ENCODE measurements at places on chromosomes 2 and 18.
A peak's percentile ranks its signal among the peaks of the same experiment; 100 is the strongest.

- no peak for DNase-seq
Measured at GRCh38 chr2:99734236-99734635, 244.4 kb upstream of the REV1 start.

GRCh38 chr2:232113821-232114220 is 152.3 kb downstream of the DIS3L2 start:
- DNase-seq: no peak

- DNase-seq: peak; percentile 36
Measured at GRCh38 chr2:39127973-39128372, 7.1 kb upstream of the SOS1 start.

GRCh38 chr18:77146249-77147080 is 13.9 kb upstream of the MBP start:
- DNase-seq: no peak

DNA sequence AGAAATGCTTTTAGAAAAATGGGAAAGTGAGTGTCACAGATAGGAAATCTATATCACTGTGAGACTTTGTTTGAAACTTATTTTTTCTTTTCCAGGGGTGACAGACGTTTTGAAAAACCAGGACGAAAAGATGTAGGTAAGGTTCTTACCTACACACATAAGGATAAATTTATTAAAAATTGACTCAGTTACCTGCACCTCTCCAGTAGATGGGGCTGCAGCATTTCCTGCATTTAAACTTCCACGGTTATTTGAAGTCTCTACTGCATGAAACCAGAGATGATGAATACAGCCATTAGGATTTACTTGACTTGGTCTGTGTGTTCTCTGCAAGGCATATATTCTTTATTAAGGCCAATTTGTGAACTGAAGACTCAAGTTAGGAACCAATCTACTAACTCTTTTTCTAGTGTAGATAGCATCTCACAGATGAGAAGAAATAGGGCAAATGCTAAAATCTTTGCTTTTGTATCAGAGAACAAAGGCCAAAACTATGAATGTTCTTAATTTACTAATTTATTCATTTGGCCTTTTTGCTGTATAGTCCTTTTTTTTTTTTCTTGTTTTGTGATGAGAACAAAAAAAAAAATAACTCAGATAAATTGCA is 15.0 kb downstream of the KCNJ13 start:
- peak; percentile 14 for DNase-seq

- DNase-seq: no peak
Measured at GRCh38 chr18:37383036-37383785, 182.4 kb downstream of the CELF4 start.

- DNase-seq: peak; percentile 73
Measured at GRCh38 chr2:168231609-168232241, 15.7 kb downstream of the STK39 start.

GRCh38 chr2:15984368-15985255 is 44.3 kb downstream of the MYCN start:
- DNase-seq: no peak

- DNase-seq: no peak
Measured at GRCh38 chr2:122822319-122822718, 1066.9 kb downstream of the TSN start.

- peak; percentile 80 for DNase-seq
Measured at GRCh38 chr2:172931918-172932520, 143.6 kb upstream of the MAP3K20 start.

DNA sequence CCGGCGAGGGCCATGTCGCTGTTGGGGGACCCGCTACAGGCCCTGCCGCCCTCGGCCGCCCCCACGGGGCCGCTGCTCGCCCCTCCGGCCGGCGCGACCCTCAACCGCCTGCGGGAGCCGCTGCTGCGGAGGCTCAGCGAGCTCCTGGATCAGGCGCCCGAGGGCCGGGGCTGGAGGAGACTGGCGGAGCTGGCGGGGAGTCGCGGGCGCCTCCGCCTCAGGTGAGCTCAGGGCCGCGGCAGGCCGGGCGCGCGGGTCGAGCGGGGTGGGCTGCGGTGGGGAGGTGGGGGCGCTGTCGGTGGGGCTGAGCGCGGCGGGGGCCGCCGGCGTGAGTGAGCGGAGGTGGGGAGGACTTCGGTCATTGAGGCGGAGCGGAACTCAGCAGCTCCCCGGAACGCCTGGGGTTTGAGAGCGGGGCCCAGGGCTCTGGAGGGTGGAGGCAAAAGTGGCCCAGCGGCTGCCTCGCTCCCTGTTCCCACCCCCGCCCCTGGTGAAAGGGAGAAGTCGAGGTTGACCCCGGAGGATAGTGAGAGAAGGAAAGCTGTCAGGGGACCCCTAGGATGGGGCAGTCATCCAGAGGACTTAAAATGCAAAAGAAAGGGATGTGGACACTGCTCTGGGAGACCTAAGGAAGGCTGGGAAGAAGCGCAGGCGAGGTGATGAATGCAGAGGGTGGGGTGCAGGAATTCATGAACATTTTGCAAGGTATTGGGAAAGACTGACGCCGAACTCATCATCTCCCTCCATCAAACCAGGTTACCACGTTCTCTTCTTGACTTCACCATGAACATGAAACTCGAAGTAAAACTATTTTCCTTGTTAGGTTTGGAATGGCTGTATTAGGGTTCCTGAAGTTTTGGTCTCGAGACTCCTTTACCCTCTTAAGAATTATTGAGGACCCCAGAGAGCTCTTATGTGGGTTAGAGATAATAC is 633 bp downstream of the MALT1 start:
- DNase-seq: peak; percentile 58

DNA sequence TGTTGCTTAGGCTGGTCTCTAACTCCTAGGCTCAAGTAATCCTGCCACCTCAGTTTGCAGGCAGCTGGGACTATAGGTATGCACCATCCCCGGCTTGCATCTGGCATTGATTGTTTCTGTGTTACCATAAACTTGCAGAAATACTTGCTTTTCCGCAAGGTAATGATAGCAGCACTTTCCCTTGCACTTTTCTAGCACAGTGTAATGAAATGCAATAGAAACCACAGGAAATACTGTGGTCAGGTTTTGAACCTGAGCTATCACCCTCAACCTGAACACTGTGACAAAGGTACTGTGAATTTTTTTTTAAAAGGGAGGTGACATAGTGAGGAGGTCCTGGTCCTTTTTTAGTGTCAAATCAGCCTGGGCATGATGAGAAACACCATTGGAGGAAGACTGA is 38.3 kb downstream of the DHRS9 start:
- no peak for DNase-seq
